Esophagus mucosa (tissue), 1 donor: ENCODE measurements at places on chromosomes 16 and 17. TPM values are rescaled to one million over a fixed set of nuclear protein-coding genes. Genes with fewer than 3 reads are reported as not detected.

- no peak for ATAC-seq
Measured at GRCh38 chr17:19270347-19270703, 33.2 kb downstream of the EPN2 start.

DNA sequence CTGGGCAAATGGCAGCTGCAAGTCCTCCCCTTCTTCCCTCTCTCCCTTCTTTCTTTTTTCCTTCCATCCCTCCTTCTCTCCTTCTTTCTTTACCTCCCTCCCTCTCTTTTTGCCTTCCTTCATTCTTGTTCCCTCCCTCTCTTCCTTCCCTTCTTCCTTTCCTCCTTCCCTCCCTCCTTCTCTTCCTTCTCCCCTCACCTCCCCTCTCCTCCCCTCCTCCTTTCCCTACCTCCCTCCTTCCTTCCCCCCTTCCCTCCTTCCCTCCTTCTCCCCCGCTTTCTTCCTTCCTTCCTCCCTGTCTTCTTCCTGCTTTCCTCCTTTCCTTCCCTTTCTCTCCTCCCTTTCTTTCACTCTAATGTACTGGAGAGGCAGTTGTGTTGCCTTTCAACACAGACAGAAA lies 110.8 kb upstream of the SALL1 start:
- ATAC-seq = no peak

- ATAC-seq = no peak
Measured at GRCh38 chr17:48843187-48843900, 12.5 kb downstream of the CALCOCO2 start.

- ATAC-seq = no peak
Measured at GRCh38 chr16:29684679-29685078, 5.7 kb downstream of the QPRT start.

Gene CTF1
- total RNA-seq = 2.3 TPM
